ENCODE measurements at places on chromosomes 6 and 20.

GRCh38 chr6:109834595-109835437, 143.3 kb upstream of the GPR6 start:
- no peak for DNase-seq

- no peak for DNase-seq
Observed at GRCh38 chr6:170132561-170132991, 158.3 kb downstream of the DLL1 start.

GRCh38 chr20:17533396-17533795, 2.2 kb upstream of the BFSP1 start:
- DNase-seq = no peak

DNA sequence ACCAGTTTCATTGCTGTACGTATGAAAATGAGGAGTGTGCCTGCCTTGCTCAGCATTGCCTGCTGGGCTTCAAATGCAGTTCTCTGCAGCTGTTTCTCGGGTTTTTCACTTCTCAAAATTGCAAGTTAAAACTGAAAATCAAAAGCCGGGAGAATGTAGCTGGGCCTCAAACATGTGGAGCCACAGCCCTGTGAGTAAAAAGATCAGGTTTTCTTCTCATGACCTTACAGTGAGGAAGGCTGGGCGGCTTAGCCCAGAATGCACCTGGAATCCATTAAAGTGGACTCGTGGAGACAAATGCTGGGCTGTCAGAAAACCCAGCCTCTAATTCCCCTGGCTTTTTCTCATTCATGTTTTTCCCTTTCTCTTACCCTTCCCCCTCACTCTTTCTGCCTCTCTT, 34.4 kb downstream of the DSE start:
- DNase-seq = no peak
